ENCODE measurements at places on chromosomes 3 and 15. TPM values are rescaled to one million over a fixed set of nuclear protein-coding genes. Genes with fewer than 3 reads are reported as not detected.
A peak's percentile ranks its signal among the peaks of the same experiment; 100 is the strongest.

The SPESP1 gene
- total RNA-seq: not detected

The GOLGA6L7 gene
- not detected for total RNA-seq

GRCh38 chr15:38455092-38455491 is 1.2 kb downstream of the FAM98B start:
- no peak for DNase-seq
- H3K4me1 ChIP-seq: no peaks in the 10 kb centered on the region
- H3K4me3 ChIP-seq: peak overlapping the region; percentile 92
- H3K36me3 ChIP-seq: no peaks in the 10 kb centered on the region

DNA sequence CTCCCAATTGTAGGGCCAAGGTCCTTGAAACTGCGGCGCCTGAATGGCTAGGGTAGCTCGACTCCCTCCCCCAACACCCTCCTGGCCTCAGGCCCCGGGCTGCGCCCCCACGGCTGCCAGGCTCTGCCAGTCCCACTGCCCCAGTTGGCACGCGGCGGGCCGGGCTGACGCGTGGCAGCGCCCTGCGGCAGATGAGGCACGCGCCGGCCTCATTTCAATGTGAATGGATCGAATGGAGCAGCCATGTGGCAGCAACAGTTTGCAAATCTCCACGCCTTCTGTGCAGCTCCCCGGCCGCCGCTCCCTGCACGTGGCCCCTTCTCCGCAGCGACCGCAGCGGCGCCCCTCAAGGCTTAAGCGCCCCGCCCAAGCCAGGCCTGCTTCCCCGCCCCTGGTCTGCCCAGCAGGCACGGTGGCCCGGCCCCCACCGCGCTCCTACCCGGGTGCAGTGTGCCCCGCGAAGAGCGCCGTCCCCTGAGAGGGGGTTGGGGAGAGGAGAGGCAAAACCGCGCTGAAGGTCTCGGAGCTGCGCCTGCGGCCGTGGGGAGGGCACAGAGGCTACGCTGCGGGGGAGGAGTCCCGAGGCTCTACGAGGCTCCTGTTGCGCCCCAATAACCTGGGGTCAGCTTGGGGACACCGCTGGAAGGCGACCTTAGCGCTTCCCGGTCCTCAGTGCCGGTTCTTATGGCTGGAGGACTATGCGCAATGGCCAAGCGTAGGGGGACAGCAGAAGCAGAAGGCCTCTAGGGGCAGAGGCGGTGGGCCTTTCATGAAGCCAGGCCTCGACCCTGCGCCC is 3.1 kb upstream of the DLL4 start:
- no peak overlapping the region for H3K27ac ChIP-seq
- H3K4me1 ChIP-seq: peaks cover 13% of the 10 kb centered on the region
- peak overlapping the region; percentile 71 for H3K4me3 ChIP-seq
- peak; percentile 81 for DNase-seq
- H3K27me3 ChIP-seq: peaks cover 89% of the 10 kb centered on the region

- no peaks in the 10 kb centered on the region for H3K27me3 ChIP-seq
- H3K4me1 ChIP-seq: no peaks in the 10 kb centered on the region
- no peak for DNase-seq
- no peak overlapping the region for H3K4me3 ChIP-seq
Observed at GRCh38 chr3:185040425-185040824, 112.4 kb downstream of the C3orf70 start.

- no peak overlapping the region for H3K27ac ChIP-seq
- H3K4me3 ChIP-seq: no peak overlapping the region
- peaks cover 21% of the 10 kb centered on the region for H3K4me1 ChIP-seq
- no peaks in the 10 kb centered on the region for H3K36me3 ChIP-seq
- H3K27me3 ChIP-seq: no peaks in the 10 kb centered on the region
- DNase-seq: no peak
Observed at GRCh38 chr3:122959339-122959738, 68.2 kb downstream of the SEMA5B start.

DNA sequence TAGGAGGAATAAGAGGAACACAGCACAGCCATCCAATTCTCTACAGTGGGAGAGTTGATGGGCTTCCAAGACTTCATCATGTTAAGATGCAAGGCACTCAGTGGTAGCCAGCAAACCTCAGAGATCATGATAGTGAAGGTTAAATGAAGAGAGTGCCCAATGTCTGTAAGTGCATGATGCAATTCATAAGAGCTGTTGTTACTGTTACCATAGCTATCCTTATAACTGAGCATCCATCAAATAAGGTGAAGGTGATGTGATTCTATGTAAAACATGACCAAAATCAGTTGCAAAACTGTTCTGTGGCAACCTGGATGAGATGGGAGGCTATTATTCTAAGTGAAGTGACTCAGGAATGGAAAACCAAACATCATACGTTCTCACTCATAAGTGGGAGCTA is 289.7 kb downstream of the MAGI1 start:
- H3K36me3 ChIP-seq: no peaks in the 10 kb centered on the region
- DNase-seq: no peak
- H3K4me1 ChIP-seq: peaks cover 7% of the 10 kb centered on the region
- no peaks in the 10 kb centered on the region for H3K27me3 ChIP-seq
- no peak overlapping the region for H3K27ac ChIP-seq

DNA sequence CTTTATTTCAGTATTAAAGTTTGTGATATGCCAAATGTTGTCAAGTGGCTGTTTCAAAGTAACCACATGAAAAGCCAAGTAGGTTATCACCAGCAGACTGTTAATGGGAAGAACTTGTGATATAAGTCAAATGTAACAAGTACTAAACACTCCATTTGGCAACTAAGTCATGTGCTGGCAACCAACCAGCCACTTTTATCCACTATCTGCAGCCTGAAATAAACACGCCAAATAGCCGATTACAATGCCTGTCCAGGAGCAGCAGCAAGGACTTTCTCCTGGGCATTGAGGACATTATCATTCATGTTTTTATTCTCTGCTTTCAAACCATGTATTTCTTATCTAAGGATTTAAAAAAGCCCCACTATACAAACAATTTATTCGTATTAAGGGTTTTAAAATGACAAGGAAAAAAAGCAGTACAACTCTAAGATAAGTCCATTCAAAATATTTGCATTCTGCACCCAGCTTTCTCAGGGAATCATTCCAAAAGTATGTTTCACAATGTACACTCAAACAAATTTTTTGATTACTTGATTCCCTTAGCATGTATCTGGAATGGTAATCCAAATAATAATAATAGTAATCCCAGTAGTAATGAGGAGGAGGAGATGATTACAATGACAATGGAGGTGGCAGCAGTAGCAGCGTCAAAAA is 448.6 kb downstream of the ERC2 start:
- DNase-seq: no peak
- no peaks in the 10 kb centered on the region for H3K27me3 ChIP-seq
- H3K4me3 ChIP-seq: no peak overlapping the region
- H3K27ac ChIP-seq: no peak overlapping the region
- H3K36me3 ChIP-seq: no peaks in the 10 kb centered on the region

GRCh38 chr3:130383424-130383823 is 38.0 kb downstream of the COL6A5 start:
- DNase-seq: no peak
- H3K4me1 ChIP-seq: no peaks in the 10 kb centered on the region
- H3K27me3 ChIP-seq: no peaks in the 10 kb centered on the region
- no peak overlapping the region for H3K4me3 ChIP-seq

- no peak overlapping the region for H3K27ac ChIP-seq
- H3K4me3 ChIP-seq: no peak overlapping the region
- no peak for DNase-seq
- H3K27me3 ChIP-seq: no peaks in the 10 kb centered on the region
- H3K4me1 ChIP-seq: peaks cover 17% of the 10 kb centered on the region
Observed at GRCh38 chr15:91938136-91938535, 84.6 kb downstream of the SLCO3A1 start.

Measured in H1 (cell line).